Stimulated activated CD8-positive, alpha-beta memory T cell treated with anti-CD3 and anti-CD28 coated beads, Interleukin-4, amount 100 ng/mL, for 1 hour (primary cell): ENCODE measurements at places on chromosomes 1 and 21.

DNA sequence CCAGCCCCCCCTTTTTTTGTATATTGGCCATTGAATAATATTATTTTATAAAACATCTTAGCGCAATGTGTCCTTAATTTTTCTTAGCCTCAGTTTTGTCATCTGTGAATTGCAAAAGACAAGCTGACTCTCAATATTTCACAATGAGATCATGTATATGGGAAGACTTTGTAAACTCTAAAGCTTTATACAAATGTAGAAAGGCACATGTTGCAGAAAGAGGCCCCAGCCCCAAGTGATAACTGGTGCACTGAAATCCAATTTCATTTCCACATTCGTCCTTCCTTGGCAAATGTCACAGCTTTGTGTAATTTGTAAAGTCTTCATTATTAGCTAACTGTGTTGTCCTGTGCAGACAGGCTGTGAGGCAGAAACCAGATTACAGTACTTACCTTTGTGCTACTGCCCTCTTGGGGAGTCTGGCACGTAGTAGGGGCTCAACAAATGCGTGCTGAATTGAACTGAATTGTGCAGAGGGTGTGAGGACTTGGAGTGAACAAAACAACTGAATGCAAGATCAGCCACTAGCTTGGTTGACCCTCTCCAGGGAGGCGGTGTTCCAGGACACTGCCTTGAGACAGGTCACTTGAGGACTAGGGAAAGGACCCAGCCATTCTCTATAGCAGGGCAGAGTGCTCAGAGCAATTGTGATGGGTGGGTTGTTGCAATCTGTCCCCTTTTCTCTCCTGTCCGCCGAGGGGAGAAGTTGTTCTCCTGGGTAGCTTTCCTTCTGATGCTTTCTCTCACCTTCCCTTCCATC is 74.6 kb downstream of the LMO4 start:
- DNase-seq = no peak

DNA sequence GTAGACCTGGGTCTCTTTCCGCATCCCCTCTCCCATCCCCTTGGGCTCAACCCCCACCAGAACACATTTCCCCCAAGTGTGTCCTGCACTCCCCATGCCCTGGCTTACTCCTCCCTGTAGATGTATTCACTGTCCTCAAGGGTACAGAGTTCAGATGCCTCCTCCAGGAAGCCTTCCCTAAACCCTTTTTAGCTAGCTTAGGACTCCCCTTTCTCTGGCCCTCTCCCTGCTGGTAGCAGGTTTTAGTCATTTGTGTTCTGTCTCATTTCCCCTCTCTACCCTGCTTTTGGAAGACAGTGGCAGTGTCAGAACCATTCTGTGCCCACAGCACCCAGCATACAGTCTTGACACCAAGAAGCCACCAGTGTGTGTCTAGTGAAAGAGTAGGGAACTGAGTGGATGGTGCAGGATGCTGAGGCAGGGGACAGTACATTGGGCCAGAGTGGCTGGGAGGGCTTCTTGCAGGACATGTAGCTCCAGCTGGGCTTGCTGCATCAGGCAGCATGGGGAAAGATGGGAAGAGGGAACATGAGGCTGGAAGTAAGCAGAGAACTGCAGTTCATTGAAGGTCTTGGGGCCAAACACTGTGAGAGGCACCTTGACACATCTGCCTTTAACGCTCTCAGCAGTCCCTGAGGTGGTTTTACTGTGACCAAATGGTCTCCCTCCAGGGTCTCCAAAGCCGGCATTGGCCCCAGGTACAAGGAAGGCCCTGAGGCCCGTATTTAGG is 2.5 kb downstream of the FOXO6 start:
- no peak for DNase-seq

- no peak for DNase-seq
These were observed 3.2 kb upstream of the ARPC5 start for GRCh38 chr1:183638649-183639387.

GRCh38 chr1:25994402-25995150 is 3.3 kb downstream of the PAFAH2 start:
- no peak for DNase-seq

- no peak for DNase-seq
These were observed 385.5 kb downstream of the SIPA1L2 start for GRCh38 chr1:232244426-232244825.

GRCh38 chr1:159705904-159706256 is 8.5 kb downstream of the CRP start:
- DNase-seq = no peak

DNA sequence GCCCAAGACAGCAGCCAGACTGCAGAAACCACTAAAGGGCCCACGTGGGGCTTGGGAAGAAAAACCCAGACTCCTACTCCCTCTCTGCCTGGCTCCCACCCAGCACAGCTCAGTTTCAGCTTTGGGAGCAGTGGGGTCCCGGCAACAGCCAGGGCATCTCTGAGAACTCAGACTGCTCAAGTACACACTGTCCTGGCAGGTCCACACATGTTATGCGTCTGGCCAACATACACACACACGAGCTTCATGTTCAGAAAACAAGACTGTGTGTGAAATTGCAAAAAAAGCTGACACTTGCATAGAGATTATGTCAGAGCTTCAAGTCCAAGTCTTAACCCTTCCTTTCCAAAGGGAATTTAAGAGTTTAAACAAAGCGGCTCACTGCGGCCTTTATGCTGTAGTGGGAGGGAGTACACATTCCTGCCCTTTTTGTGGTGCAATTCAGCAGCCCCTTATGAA is 136.6 kb upstream of the CD34 start:
- DNase-seq = no peak

DNA sequence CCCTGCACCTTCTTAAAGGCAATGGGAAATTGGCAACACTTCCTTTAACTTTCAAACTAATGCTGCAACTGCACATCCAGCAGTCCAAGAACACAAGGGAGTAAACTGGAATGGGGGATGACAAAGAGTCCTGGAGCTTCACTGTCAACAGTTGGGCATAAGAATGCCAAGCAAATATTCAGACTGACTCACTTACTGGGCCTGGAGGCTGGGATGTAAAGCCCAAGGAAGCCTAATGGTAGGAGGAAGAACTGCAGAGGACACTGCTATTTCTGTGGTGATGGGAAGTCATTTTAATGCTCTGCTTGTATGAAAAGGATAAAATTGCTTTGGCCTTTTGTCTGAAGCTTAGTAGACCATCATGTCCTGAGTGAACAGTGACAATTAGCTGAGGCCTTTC is 15.7 kb upstream of the DMRTA2 start:
- DNase-seq = no peak

GRCh38 chr1:234395297-234395696 is 22.0 kb downstream of the COA6 start:
- no peak for DNase-seq
